Stimulated activated CD8-positive, alpha-beta memory T cell treated with anti-CD3 and anti-CD28 coated beads, Interleukin-15, amount 100 ng/mL, for 48 hours (primary cell): ENCODE measurements at places on chromosomes 4 and X.

GRCh38 chr4:133565379-133565778, 416.3 kb downstream of the PCDH10 start:
- DNase-seq: no peak

DNA sequence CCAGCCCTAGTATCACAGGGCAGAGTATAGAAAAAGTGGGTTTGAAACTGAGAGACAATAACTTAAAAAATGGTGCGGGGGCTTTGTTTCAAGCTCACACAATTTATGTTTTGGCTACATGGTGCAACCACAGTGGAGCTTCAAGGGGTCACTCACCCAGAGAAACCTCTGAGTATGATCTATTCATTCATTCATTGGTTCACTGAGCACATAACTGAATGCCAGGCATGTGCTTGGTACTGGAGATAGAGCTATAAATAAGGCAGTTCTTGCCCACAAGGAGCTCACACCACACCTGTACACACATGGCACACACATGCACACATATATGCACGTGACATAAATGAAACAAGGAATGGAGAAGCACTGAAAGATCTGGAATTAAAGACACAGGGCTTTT, 171.4 kb downstream of the NHS start:
- DNase-seq: no peak

- no peak for DNase-seq
Measured at GRCh38 chr4:143599827-143600226, 86.3 kb downstream of the SMARCA5 start.

GRCh38 chr4:84041426-84041825, 457.7 kb downstream of the NKX6-1 start:
- DNase-seq: no peak

- DNase-seq: no peak
Measured at GRCh38 chrX:71253253-71254091, 468 bp downstream of the ZMYM3 start.

GRCh38 chr4:78749258-78749971, 26.7 kb upstream of the BMP2K start:
- no peak for DNase-seq

DNA sequence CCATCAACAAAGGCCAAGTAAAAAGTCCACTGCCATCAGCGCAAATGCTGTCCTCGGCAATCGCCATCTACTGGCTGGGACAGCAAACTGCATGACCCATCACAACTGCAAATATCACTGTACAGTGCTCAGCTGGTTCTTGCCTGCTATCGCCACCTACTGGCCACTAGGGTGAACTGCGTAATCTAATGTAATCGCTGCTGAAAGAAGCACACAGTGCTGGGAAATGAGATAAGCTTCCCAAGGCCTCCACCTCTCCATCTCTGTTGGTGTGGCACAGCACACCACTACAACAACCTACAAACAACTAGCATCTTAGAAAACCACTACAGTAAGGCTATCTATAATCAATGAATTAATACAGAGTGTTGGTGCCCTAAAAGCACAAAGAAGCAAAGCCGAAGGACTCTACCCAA, 298.3 kb downstream of the TEX13A start:
- peak; percentile 29 for DNase-seq

DNA sequence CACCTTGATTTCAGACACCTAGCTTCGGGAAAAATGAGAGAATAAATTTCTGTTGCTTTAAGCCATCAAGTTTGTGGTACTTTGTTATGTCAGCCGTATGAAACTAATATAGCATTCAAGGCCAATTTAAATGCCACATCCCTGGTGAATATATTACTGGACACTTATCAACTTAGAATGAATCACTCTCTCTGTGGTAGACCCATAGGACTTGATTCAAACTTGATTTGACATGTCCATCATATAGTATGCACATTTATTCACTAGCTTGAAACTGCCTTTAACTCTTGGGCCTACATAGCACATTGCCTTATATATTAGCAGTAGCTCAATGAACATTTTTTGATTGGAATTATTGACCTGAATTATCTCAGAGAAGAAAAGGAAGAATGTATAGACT, 172.3 kb downstream of the ADGRA3 start:
- DNase-seq: no peak
